T-helper 1 cell (primary cell): ENCODE measurements at places on chromosomes 7 and 10.

DNA sequence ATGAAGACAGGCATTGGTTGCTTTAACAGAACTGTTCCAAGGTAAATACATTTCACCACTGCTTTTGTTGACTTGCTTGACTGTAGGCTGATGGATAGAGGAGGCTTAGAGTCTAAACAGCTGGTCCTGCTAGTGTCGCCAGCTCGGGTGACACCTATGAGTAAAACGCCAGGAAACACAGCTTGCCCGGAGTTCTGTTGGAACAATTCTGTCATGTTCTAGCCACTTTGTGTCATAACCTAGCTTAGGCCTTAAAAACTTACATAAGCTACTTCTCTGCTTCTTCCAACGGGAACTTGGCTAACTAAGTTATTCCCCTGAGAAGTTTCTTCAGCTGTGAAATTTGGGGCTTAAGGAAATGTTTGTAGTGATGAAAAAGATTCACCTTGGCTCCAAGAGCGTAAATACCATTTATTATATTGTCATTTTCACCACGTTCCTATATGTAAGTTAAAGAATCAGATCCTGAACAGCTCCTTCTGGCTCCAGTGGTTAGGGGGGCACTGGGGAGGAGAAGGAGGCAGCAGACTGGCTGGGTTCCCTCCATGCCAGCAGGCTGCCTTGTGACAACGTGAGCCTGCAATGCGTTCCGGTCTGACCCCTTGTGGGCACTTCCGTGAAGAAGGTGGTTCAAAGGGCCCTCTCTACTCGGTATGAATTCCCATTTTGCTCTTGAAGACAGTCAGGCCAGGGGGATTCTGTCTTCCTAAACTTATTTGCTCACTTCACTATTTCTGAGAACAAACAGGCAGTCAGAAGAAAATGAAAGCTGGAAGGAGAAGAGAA is 253.2 kb downstream of the BMPER start:
- no peak for DNase-seq

DNA sequence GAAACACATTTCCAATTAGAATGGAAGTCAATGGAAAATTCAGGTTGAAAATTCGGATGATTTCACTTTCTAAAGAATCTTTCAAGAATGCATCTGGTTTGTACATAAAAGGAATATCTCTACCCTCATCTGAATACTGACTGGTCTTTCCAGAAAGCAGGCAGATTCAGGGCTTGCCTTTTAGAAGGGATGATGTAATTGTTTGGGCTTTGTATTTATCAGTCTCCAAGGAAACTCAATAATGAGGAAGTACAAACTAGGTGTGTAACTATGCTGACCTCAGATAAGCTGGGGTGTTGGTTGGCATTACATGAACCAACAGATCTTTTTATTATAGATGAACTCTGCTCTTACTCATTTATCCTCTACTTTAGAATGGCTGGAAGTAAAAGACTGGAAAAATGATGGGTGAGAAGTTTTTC is 24.1 kb downstream of the PDLIM1 start:
- no peak for DNase-seq

- no peak for DNase-seq
Observed at GRCh38 chr7:155576416-155576815, 30.1 kb upstream of the CNPY1 start.

DNA sequence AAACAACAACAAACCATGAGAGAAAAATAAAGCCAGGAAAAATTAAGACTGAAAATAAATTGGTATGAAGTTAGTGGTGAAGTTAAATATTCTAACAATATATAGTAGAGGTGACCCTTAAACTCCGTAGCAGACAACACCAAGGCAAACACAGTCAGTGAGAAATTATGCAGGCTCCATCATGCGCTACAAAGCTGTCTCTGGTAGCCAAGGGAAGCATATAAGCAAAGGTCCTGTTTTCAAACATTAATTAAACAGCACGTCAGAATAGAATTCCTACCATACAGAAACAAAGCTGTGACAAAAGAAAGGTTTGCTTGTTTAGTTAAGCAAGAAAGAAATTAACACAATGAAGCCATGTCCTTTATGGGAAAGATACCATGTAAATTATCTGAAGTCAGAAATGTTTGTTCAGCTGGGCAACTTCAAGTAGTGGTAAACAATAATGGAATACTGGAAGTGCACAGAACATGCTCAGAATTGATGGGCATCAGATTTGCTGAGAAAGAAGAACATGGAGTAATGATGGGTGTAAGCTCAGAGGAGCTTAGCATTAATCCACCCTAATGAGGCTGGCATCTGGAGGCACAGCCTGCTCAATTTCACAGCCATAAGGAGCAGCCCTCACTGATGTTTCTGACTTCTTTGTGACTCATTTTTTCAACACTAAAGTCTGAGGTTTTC is 75.7 kb downstream of the IGF2BP3 start:
- DNase-seq: no peak

DNA sequence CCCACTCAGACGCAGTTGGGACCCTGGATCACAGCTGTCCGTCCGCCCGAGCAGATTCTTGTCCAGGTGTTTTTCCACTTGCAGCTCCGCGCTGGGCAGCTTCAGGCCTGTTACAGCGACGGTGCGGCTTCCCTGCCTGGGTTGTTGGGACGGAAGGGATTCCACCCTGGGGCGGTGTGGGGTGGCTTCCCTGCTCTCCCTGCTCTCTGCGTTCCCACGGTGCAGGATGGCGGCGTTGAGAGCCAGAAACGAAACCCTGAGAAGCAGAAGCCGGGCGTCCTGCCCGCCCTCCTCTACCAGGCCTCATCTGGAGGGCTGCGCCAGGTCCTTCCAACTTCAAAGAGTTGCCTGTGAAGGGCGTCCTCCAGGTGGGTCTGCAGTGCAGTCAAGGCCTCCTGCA is 194.4 kb downstream of the ADARB2 start:
- DNase-seq: no peak

DNA sequence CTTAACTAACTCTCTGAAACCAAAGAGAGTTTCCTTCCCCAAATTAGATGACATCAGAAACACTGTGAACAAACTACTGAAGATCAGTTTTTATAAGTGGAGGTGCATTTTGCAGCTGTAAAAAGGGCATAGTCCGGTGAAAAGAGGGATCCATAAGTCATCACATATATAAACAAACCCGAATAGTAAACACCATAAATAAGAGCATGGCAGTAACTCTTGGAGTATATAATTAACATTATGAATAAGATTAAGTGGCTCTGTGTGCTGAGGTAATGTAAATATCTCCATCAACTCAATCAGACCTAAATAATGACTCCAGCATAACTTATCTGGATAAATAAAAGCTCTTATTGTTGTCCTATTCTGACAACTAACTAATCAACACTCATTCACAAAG is 43.0 kb upstream of the SHTN1 start:
- no peak for DNase-seq

DNA sequence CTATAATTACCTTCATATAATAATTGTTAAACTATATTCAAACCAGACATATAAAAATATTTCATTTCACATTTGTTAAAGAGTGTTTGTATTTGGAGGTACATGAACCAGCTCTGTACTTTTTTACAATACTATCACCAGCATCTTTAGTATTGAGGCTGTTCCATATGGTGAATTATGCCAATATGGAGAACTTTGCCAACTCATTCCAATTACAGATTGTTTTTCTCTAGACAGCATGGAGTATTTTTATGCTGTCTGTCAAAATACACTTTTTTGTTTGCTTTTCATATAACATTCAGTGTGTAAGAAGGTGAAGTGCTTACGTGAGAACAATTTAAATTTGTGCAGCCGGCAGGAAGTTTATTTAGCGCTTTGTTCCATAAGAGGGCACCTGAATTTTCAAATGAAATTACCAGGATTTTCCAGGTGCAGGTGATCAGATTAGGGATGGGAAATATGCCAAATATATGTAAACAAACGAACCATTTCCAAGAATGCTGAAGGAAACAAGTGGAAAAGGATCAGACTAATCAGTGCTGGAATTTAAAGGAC is 54.9 kb downstream of the SEMA3E start:
- DNase-seq: no peak

- no peak for DNase-seq
Observed at GRCh38 chr10:86670290-86670811, 2.0 kb downstream of the LDB3 start.

- DNase-seq: no peak
Observed at GRCh38 chr10:129631006-129631405, 164.0 kb downstream of the MGMT start.

DNA sequence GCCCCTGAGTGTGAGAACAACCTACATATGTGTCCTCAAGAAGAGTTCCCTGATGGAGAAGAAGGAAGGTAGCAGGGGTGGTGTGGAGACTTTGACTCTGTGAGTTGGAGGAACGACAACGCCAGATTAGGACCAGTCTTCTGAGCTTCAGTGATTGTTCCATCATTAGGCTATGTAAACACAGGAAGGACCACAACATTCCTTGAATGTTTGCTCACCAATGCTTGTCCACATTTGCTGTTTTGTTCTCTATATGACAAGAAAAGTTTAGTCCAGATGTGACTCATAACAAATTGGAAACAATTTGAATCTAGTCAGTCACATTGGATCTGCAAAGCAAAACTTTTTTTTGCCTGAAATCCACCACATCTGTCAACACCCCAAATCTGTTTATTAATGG is 62.7 kb downstream of the ENTPD1 start:
- no peak for DNase-seq

- no peak for DNase-seq
Observed at GRCh38 chr10:5720182-5720581, 35.5 kb downstream of the TASOR2 start.

DNA sequence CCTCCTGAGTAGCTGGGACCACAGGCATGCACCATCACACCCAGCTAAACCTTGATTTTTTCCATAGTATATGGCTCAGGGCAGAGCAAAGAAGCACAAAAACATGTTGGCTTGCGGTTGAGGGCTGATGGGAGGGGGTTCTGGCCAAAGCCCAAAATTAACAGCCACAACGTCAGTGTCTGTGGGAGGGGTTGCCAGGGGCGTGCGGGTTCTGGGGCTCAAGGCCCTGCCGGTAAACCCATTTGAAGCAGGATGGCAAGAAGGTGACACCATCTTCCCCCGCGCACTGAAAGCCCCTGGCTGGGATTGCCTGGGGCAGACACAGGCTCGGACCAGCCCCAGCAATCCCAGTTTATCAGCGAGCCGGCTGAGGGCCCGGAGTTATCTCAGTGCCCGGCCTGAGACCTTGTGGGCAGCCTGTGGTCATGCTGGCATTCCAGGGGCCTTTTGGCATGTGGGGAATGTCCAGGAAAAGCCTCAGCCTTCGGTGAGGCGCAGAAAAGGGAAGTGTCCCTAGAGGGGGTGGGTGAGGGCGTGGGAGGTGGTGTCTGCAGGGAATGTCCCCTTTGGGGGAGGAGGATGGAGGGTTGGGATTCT is 167.7 kb upstream of the TNRC18 start:
- DNase-seq: no peak

- no peak for DNase-seq
Observed at GRCh38 chr10:3248526-3249306, 76.1 kb upstream of the PITRM1 start.

GRCh38 chr7:129553899-129554461 is 51.6 kb downstream of the SMKR1 start:
- peak; percentile 12 for DNase-seq

DNA sequence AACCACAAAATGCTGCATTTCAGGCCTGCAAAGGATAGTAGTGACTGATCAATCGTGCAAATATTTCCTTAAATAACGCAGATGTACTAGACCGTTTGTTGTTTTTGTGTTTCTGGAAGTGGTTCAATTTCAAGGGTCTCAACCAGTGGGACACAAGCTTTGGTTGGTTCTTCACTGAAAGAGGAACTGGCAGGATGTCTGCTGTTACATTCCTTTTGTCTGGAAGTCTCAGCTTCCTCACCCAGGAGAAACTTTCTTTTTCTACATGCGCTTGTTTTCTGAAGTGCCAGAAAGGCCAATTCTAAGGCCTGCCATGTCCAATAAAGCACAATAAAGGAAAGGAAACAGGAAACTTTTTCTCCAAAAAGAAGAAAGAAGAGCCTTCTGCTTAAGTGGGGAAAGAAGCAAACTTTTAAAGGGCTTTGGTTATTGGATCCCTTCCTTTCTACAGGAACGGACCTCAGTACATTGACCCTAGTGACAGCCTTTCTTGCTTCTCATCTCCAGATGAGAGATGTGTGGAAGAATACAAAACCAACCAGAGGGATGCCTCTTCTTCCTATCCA is 4.1 kb downstream of the DKK1 start:
- DNase-seq: no peak

GRCh38 chr7:69677054-69677852 is 79.0 kb downstream of the AUTS2 start:
- DNase-seq: no peak

DNA sequence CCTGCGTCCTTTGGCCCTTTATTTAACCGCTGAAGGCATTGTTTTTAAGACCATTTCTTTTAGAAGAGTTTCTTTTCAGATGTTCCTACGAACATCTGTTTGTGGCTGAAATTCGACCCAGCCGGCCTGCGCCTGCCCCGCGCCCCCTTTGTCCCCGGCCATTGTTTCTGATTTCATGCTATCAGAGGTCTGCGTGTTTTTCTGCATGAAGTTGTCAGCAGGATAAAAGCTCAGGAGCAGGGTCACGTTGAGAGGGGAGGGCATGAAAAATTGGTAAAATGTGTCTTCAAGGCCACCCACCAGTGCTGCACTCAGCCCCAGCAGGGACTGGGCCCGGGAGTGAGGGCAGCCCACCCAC is 43.1 kb downstream of the NKX6-2 start:
- no peak for DNase-seq

- no peak for DNase-seq
Observed at GRCh38 chr7:50185951-50186682, 93.1 kb upstream of the ZPBP start.
